EH (cell line): ENCODE measurements at places on chromosomes 7 and 10.

- DNase-seq = peak; percentile 17
Measured at GRCh38 chr7:80017101-80017698, 117.4 kb upstream of the GNAI1 start.

GRCh38 chr10:26485150-26485941 is 47.2 kb downstream of the APBB1IP start:
- DNase-seq = peak; percentile 90

DNA sequence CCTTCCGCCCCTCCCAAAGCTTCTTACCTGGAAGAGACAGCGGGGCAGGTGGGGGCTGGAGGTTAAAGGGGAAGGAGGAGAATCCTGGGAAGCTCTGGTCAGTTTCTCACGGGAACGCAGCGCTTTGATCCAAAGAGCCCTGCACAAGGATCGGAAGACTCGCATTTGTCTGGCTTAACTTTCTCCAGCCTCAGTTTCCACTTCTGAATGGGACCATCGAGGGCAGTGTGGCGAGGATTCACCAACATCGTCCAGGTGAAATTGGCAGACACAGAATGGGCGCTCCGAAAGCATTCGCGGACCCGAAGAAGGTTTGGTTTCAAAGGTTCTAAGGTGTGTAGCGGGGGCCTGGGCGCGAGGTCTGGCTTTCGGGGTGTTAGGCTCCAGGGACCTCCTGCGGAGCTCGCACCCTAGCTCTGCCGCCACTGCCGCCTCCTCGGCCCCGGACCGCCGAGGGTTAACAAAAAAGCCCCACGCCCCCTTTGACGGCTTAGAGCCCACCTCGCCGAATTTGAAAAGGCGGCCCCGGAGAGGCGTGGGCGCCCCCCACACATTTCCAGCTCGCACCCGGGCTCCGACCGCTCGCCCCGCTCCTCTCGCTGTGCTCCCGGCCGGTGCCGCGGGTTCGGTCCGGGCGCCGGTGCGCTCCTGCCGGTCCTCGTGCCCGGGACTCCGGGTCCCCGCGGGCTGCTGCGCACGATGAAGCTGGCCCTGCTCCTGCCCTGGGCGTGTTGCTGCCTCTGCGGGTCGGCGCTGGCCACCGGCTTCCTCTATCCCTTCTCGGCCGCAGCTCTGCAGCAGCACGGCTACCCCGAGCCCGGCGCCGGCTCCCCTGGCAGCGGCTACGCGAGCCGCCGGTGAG is at the start of gene COL26A1:
Gene COL26A1, plus strand, starts transcription at position 542 of the 862 bp plus-strand sequence. Its CDS starts 158 bp downstream, at position 700.
- peak; percentile 40 for DNase-seq

DNA sequence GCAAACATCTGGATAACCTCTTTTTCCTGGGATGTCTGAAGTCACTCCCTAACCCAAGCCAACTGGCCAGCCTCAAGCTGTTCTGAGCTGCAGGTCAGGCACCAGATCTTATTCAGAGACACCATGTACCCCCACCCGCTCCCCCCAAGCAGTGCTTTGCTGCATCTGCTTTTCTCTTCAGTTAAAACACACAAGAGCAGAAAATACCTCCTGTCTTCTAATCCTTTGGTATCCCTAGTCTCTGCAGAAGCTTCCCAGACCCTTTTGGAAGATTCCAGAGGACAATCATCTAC is 3.0 kb downstream of the ZNF488 start:
- DNase-seq = no peak

DNA sequence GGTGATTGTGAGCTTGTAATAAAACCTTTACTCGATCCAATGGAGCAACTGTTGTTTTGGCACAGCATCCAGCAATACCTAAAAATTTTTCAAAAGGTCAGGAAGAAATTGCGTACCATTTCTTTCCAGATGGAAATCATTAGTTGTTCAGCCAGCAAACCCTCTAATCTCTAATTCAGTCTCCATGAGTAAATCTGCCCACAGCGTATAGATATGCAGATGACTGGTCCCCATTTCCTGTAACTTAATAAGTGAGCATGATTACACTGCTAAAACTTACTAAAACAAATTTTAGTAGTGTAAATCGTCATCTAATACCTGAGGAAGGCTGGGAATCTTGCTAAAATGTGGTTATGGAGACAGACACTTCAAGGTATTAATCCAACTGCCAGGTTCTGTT is 10.6 kb downstream of the SLC25A16 start:
- peak; percentile 75 for DNase-seq

DNA sequence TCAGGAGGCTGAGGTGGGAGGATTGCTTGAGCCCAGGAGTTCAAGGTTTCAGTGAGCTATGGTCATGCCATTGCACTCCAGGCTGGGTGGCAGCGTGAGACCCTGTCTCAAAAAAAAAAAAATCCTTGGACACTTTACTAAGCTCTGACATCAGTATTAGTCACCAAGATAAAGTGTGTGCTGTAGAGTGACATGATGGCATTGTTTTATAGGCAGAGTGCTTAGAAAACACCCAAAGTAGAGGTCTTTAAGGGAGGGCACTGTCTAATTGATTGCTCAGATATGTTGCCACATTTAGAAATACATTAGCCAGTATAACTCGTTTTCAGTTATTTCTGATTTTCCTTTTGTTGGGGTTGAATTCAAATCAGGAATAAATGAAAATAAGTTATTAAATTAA is 235.9 kb downstream of the REEP3 start:
- DNase-seq = no peak

DNA sequence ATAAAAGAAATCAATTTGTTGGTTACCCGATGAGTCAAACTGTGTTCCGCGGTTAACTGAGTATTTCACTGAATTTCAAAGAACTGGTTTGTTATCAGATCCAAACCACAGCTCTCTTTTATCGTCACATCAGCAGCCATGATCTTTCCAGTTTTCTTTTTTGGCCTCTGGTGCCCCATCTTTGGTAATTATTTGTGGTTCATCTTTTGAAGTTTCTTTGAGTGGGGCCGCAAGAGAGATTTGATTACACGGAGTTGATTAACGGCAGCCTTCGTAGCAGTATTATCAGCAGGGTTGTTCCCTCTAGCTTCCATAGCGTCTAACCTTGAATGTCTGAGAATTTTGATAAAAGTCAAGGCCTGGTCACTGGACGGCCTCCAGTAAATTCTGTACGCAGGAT is 154.9 kb upstream of the TNRC18 start:
- no peak for DNase-seq
